ENCODE measurements at places on chromosomes 5 and 9.

- no peak for DNase-seq
These were observed 47.9 kb upstream of the ZBTB43 start for GRCh38 chr9:126756876-126757415.

- DNase-seq = no peak
These were observed 68.8 kb upstream of the ABL1 start for GRCh38 chr9:130766021-130766926.

DNA sequence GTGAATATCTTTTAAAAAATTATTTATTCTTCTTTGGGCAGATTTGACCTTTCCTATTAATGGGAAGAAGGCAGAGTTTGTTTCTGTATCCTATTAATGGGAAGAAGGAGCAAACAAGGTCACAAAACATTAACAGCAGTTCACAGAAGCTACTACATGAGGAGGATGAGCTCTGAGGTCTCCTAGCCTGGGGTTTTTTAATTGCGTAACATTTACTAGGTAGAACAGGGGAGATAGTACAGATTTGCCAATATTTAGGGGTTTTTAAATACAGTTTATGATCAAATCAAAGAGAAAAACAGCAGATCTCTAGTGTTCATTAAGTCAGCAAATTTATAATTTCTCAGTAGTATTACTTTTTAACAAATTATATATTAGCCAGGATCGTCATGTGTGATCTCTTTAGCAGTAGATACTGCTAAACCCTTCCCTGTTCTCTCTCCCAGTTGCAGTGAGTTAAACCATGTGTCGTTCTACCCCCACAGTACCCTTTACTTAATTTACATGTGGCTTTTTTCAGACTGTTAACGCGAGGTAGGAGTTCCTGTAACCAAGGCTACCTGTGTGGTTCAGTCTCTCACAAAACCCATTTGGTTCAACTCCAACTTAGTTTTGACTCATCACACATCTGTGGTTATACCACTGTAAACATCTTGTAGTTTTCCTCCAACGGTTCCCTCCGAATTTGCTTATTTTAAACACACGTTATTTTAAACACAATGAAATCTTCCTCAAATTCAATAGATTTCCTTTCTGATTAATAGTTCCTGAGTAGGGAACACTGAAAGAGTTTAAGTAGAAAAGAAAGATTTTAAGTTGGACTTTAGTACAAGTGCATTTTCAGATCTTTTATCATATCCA lies 13.3 kb downstream of the SLC25A46 start:
- no peak for DNase-seq

DNA sequence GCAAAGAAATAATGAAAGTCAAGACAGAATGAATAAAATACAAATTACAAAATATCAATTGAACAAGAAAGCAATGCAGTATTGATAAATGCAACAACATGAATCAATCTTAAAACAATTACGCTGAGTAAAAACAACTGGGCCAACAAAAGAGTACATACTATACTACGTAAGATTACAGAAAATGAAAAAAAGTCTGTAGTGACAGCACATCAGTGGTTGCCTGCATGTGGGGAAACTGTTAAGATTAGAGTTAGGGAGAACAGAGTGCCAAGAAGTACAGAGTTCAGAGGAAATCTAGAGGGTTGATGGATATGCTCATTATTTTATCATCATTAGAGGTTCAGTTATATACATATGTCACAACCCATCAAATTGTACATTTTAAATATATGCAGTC lies 706.6 kb upstream of the ACO1 start:
- DNase-seq = no peak

- no peak for DNase-seq
These were observed 99.1 kb upstream of the SMC5 start for GRCh38 chr9:70159630-70160029.

- DNase-seq = no peak
These were observed 5.9 kb upstream of the SLC22A5 start for GRCh38 chr5:132363431-132364112.

DNA sequence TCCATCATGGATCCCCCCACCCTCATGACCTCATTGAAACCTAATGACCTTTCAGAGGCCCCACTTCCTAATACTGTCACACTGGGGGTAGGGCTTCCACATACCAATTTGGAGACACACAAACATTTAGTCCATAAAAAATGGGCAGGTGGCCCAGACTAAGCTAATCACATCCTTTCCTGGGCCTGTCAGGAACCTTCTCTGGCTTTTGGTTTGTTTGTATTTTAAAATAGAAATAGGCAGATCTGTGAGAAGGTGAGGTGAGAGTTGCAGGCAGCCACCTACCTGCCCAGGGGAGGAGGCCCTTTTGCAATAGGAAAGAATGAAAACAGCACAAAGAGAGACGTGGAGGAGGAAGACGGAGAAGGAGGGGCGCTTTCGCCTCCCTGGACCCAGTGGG lies 90.2 kb upstream of the BOD1 start:
- no peak for DNase-seq

DNA sequence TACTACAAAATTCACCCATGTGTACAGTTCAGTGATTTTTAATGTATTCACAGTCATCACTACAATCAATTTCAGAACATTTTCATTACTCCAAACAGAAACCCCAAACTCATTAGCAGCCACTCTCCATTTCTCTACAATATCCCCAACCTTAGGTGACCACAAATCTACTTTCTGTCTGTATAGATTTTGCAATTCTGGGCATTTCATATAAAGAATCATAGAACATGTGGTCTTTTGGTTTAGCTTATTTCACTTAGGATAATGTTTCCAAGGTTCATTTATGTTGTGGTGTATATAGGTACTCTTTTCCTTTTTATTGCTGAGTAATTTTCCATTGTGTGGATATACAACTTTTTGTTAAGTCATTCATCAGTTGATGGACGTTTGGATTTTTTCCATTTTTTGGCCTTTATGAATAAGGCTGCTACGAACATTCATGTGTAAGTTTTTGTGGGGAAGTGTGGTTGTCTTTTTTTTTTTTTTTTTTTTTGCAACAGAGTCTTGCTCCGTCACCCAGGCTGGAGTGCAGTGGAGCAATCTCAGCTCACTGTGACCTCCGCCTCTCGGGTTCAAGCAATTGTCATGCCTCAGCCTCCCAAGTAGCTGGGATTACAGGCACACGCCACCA lies 54.5 kb downstream of the DOCK8 start:
- peak; percentile 79 for DNase-seq

All from inflammatory macrophage treated with lipopolysaccharide for 1 hour (primary cell).